ENCODE measurements at places on chromosomes 6 and 20.

DNA sequence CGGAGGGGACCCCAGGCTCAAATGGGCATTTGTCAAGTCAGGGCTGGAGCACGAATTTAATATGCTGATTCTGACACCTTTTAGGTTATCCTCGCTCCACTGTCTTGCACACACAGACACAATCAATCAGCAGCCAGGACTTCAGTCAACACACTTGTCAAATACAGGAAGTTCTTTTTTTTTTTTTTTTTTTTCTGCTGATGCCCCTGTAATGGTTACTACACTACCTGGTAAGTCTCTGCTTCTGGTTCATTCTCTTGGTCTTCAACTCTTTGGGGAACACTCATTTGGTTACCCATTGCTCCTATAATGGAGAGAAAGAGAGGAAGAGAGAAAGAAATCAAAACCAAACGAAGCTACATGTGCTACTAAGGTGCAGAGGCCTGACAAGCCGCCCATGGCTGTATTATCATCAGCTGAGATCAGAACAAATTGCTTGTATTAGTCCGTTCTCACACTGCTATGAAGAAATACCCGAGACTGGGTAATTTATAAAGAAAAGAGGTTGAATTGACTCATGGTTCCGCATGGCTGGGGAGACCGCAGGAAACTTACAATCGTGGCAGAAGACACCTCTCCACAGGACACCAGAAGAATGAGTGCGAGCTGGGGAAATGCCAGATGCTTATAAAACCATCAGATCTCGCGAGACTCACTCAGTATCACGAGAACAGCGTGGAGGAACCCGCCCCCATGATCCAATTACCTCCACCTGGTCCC lies 11.8 kb downstream of the BCAS1 start:
- no peak for DNase-seq

GRCh38 chr6:15916581-15916980 lies 212.3 kb upstream of the MYLIP start:
- no peak for DNase-seq

DNA sequence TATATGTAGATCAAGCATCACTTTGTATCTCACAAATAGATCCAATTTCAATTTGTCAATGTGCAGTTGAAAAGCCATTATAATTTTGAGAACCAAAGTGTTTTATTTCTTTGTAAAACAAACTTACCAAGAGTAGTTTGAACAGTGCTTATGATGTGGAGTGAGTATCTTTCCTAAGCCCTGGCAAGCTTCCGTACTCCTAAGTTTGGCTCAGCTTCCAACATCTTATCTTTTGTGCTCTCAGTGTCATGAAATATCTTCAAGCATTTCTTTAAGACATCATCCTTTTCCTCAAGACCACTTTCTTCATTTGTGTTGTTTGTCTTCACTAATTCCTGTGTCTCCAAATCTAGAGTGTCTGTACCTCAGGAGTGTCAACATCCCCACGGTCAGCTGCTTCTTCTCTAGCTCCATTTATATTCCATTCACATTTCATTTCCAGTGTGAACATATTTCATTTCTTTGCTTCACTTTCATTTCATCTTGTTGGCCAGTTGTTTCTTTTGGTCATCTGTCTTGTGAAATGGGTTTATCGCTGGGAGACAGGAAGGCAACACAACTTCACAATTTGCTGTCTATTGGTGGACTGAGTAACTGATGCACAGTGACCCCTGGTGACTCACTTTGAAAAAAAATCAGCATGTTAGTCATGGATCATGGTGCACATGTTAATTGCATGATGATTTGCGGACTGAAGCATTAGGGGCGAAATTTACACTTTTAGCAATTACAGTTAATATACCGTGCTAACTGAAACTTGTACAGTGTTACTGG lies 36.9 kb downstream of the SLC24A3 start:
- DNase-seq: no peak

DNA sequence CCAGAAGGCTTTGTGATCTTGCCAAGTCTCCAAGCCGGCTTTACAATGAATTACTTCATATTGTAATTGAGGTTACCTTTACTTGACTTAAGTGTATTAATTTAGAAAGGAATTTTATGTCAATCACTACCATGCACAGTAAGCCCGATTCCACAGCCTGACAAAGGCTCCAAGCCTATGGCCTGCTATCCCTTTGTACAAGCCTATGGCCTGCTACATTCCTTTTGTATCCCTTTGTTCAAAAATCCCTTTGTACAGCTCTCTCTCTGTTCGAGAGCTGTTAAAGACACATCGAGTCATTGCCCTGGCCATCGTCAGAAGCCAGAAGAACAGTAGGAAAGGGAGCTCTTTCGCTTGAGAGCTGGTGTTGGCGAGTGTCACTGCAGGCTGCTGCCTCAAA lies 2.7 kb upstream of the EDN3 start:
- DNase-seq: no peak

GRCh38 chr20:63167026-63167917 lies 48.7 kb downstream of the YTHDF1 start:
- DNase-seq: no peak

All from T-helper 2 cell treated with Interferon-gamma antibody and Interleukin-4, amounts not matched to agents 5 μg/mL and 100 μg/mL, for 36 hours (primary cell).